ENCODE measurements at places on chromosomes 1 and 21.

- no peak for DNase-seq
These were observed 51.8 kb upstream of the H6PD start for GRCh38 chr1:9182784-9183257.

DNA sequence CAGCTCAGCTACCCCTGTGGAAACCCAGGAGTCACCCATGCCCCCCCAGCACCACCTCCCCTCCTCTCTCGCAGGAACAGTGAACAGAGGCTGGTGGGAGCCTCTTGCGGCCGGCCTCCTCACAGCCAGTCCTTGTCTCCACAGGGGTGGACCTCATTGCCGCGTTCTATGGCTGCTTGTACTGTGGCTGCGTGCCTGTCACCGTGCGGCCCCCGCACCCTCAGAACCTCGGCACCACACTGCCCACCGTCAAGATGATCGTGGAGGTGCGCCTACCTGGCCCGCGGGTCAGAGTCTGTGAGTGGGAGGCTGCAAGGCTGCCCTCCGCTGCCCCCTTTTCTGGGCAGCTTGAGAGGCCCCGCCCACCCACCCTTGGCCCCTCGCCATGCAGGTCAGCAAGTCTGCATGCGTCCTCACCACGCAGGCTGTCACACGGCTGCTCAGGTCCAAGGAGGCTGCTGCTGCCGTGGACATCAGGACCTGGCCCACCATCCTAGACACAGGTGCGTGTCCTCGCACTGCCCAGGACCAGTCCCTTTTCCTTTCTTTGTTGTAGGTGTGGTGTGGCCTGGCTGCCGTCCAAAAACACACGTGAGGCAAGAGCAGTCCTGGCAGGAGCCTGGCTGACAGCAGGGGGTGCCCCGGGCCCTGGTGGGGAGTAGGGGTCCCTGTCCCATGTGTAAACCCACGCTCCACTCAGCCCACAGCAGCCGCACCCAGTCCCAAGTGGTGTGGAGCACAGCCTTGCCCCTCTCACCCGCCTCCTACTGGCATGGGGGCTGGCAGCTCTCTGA lies 50.3 kb downstream of the S100B start:
- no peak for DNase-seq

DNA sequence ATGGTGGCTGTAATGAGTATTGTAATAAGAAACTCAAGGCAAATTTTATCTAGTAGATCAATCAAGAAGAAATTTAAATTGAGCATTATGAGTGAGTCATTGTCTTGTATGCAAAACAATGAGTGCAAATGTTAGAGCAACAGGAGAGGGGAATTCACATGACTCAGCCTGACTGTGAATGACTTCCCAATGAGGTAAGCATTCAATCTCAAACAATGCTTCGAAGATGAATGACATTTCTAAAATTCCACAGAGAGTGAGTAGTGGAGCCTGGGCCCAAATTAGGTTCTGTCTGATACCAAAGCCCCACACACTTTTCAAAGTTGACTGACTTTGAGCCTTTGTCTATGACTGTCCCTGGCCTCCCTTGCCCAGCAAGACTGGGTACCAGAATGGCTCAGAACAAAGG lies 738.0 kb downstream of the PTPRU start:
- no peak for DNase-seq

- DNase-seq: no peak
These were observed 16.3 kb downstream of the CITED4 start for GRCh38 chr1:40845895-40846294.
